ENCODE measurements at places on chromosomes 7 and 10. TPM values are rescaled to one million over a fixed set of nuclear protein-coding genes. Genes with fewer than 3 reads are reported as not detected.

GRCh38 chr10:16867556-16867955 is 50.3 kb upstream of the RSU1 start:
- no peaks in the 10 kb centered on the region for H3K27me3 ChIP-seq
- no peak overlapping the region for H3K4me3 ChIP-seq
- H3K4me1 ChIP-seq = no peaks in the 10 kb centered on the region
- H3K27ac ChIP-seq = no peak overlapping the region
- DNase-seq = no peak

Gene SFRP4
- total RNA-seq = not detected

- H3K27me3 ChIP-seq = no peaks in the 10 kb centered on the region
- no peak overlapping the region for H3K27ac ChIP-seq
- no peak overlapping the region for H3K4me3 ChIP-seq
- no peaks in the 10 kb centered on the region for H3K36me3 ChIP-seq
These were observed 34.1 kb upstream of the RTKN2 start for GRCh38 chr10:62302760-62303159.

DNA sequence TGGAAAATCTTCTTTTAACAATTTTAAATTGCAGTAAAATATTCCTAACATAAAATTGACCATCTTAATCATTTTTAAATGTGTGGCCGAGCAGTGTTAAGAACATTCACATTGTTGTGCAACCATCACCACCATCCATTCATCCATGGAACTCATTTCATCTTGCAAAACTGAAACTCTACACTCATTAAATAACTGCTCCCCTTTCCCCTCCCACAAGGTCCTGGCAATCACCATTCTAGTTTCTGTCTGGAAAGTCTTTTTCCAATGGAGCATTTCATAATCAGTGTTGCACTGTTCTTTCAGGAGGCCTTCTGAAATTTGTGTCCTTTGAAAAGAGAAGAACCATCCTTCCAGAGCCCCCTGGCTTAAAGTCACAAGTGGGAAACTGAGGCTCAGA is 233.1 kb downstream of the PLXNA4 start:
- DNase-seq = no peak
- H3K27ac ChIP-seq = no peak overlapping the region
- H3K36me3 ChIP-seq = no peaks in the 10 kb centered on the region
- H3K4me3 ChIP-seq = no peak overlapping the region
- H3K4me1 ChIP-seq = no peaks in the 10 kb centered on the region

Gene MPP7
- 6.6 TPM for total RNA-seq

DNA sequence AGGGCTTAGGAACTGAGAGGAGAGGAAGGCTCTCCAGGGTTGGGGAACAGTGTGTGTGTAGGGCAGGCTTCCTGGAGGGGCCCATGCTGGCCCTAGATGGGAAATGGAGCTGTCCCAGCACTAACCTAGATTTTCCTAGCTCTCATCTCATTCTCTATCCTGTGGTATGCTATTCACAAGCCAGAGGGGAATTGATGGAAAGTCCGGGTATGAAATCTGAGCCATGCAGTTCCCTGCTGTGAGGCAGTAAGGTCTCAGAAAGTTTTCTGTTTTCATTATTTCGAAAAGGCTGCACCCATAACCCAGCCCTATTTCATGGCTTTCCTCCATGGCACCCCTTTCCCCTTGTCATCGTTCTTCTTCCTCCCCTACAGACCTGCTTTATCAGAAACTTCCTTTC is 220.3 kb downstream of the RPS24 start:
- no peaks in the 10 kb centered on the region for H3K36me3 ChIP-seq
- H3K27ac ChIP-seq = no peak overlapping the region

Gene MSMB
- not detected for total RNA-seq

DNA sequence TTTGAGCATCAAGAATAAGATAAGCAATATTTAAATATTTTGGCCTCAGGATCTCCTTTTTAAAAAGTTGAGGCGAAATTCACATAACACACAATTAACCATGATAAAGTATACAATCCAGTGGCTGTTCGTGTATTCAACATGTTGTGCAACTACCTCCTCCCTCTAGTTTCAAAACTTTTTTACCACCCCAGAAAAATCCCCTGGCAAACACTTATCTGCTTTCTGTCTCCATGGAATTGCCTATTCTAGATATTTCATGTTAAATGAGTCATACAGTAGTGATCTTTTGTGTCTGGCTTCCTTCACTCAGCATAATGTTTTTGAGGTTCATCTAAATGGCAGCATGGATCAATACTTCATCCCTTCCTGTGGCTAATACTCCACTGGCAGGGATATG is 31.8 kb upstream of the IL15RA start:
- no peak for DNase-seq
- peaks cover 4% of the 10 kb centered on the region for H3K4me1 ChIP-seq
- no peaks in the 10 kb centered on the region for H3K36me3 ChIP-seq
- no peak overlapping the region for H3K27ac ChIP-seq
- no peaks in the 10 kb centered on the region for H3K27me3 ChIP-seq
- no peak overlapping the region for H3K4me3 ChIP-seq

DNA sequence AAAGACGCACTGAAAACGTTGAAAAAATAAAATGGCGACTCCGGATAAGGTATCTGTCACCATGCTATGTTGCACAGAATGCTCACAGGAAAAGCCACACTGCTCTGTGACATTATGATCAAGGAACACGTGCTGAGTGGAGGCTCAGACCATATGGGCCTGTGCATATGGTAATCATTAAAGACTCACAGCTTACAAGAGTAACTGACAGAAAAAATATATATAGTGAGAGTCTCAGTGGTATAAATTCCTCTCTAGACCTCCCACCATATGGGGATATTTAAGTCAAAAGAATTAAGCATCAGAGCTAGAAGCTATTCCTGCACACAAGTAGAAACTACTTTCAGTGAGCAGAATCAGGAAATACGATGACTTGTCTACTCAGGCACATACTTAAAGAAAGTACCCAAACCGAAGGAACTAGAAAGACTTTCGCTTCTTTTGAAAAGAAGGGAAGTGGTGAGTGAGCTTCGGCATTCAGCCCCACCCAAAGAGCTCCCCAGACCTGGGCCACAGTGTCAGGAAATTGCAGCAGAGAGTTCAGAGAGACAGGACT is 65.1 kb upstream of the MPP7 start:
- H3K36me3 ChIP-seq = no peaks in the 10 kb centered on the region
- peak overlapping the region; percentile 44 for H3K27ac ChIP-seq
- peaks cover 51% of the 10 kb centered on the region for H3K4me1 ChIP-seq
- H3K27me3 ChIP-seq = no peaks in the 10 kb centered on the region
- DNase-seq = peak; percentile 28

GRCh38 chr7:604884-605531 is 85.4 kb upstream of the PDGFA start:
- DNase-seq = peak; percentile 20
- H3K4me1 ChIP-seq = peaks cover 70% of the 10 kb centered on the region
- no peaks in the 10 kb centered on the region for H3K27me3 ChIP-seq
- H3K36me3 ChIP-seq = no peaks in the 10 kb centered on the region
- peak overlapping the region; percentile 96 for H3K27ac ChIP-seq
- H3K4me3 ChIP-seq = peak overlapping the region; percentile 80

DNA sequence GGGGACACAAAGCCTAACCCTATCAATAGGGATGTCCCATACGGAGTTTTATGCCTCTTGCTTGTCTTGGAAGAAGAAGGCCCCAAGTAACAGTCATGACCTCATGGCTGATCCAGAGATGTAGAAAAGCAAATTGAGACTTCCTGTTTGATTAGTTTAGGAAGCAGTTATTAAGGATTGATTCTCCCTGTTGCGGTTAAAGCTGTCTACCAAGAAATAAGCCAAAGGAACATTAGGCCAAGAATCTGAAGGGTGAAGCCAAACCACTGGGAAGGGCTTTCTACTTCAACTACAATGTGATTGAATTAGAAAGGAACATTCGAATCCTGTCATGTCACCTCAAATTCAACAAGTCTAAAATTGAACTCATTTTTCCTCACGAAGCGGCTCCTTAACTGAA is 60.5 kb upstream of the AGBL3 start:
- H3K27me3 ChIP-seq = no peaks in the 10 kb centered on the region
- H3K4me1 ChIP-seq = no peaks in the 10 kb centered on the region
- no peak overlapping the region for H3K4me3 ChIP-seq
- DNase-seq = no peak
- no peaks in the 10 kb centered on the region for H3K36me3 ChIP-seq

DNA sequence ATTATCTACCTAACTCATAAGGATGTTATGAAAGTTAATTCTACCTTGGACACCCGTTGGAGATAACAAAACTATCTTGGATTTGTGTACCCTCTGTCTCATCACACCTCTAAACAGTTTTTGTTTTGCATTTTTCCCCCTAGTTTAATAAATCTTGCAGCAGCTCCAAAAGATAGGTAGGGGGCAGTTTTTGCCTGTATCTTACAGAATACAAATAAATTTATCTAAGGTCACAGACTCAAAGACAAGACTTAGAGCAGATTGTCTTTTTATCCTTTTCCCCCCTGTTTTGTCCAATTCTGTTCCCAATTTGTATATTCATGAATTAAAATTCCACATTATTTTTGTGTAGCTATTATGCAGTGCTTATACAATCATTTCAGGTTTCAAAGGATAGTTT is 5.0 kb upstream of the SORCS1 start:
- no peak for DNase-seq
- no peaks in the 10 kb centered on the region for H3K4me1 ChIP-seq
- no peak overlapping the region for H3K27ac ChIP-seq

- no peaks in the 10 kb centered on the region for H3K36me3 ChIP-seq
- no peak overlapping the region for H3K4me3 ChIP-seq
- H3K27me3 ChIP-seq = no peaks in the 10 kb centered on the region
These were observed 36.9 kb downstream of the PARD3 start for GRCh38 chr10:34778237-34778636.

DNA sequence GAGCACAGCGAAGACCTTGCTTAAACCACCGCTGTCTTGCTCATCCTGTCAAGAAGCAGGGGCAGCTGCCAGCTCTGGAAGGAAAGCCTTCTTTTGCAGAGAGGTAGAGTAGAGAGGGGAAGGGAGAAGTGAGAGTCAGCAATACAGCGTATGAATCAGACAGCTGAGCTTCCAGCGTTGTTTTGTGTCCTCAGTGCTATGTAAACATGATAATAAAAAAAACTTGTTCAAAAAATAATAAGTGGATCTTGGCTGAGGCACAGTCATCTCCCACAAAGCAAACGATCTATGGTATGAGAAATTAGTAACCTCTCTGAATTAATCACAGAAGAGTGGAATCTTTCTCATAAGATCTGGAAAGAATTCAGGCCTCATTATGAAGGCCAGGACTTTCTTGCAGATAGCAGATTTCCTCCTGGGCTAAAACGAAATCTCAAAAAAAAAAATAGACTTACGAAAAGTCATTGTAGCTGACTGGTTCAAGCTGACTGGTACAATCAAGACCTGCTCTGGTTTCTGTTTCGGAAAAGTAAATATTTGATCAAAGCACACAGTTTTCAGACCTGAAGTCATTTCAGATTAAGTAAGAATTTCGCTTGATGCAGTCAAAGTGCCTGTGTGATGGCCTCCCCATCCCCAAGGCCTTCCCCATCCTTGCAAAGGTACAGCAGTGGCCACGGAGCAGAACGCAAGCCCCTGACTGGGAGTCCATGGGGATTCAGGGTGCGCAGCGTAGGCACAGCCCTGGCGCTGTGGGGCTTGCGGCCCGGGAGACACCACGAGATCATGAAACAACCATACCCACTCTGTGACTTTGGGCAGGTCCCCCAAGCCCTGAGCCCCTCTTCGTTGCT is 29.4 kb downstream of the CHST15 start:
- H3K36me3 ChIP-seq = no peaks in the 10 kb centered on the region
- H3K4me1 ChIP-seq = peaks cover 19% of the 10 kb centered on the region
- no peaks in the 10 kb centered on the region for H3K27me3 ChIP-seq
- no peak overlapping the region for H3K4me3 ChIP-seq
- no peak overlapping the region for H3K27ac ChIP-seq
- no peak for DNase-seq

DNA sequence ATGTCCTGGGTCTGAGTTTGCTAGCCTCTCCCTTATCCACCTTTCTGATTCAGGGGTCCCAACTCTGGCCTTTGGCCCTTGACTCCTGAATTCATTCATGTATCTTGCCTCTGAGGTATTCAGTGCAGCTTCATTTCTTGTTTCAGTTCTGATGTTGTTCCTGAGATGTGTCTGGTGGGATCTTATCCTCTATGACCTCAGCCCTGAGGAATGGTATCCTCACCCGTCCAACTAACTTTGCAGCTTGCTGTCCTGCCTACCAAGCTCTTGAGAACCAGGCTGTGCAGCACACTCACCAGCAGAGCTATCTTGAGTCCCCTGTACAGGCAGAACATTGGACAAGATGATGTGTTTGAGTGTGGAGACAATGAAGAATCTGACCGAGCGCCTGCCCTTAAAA is 13.8 kb downstream of the SUFU start:
- no peak for DNase-seq
- H3K27me3 ChIP-seq = no peaks in the 10 kb centered on the region
- no peak overlapping the region for H3K4me3 ChIP-seq
- no peak overlapping the region for H3K27ac ChIP-seq
- H3K4me1 ChIP-seq = no peaks in the 10 kb centered on the region

Data from CD8-positive, alpha-beta memory T cell (primary cell).